ENCODE measurements at places on chromosomes 5 and 9.
A peak's percentile ranks its signal among the peaks of the same experiment; 100 is the strongest.

- DNase-seq = peak; percentile 66
These were observed at the start of gene CMBL for GRCh38 chr5:10307206-10308148. Gene CMBL, minus strand, starts transcription at chr5:10307902. Its CDS starts 17,140 bp downstream, at chr5:10290762.

DNA sequence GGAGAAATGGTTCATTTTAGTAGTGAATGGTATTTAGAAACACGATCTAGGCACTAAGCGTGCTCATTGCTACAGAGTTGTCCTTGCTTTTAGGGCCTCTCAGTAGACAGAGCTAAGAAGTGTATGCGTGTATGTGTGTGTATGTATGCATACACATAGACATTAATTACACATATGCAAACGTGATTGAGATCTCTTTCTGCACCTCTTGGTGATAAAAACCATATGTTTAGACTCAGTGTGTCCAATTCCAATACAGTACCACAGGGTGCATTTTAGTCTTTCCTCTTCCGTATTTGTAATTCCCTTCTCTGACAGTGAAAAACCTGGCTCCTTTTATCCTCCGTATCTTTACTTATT is 13.1 kb downstream of the TRIO start:
- DNase-seq = no peak

- no peak for DNase-seq
These were observed 274.6 kb downstream of the ANXA1 start for GRCh38 chr9:73426269-73426668.

- no peak for DNase-seq
These were observed 44.1 kb downstream of the PJA2 start for GRCh38 chr5:109365653-109366052.

GRCh38 chr5:173474881-173475287 is 141.6 kb downstream of the BOD1 start:
- no peak for DNase-seq

GRCh38 chr5:15835514-15835913 is 335.5 kb downstream of the FBXL7 start:
- no peak for DNase-seq

GRCh38 chr9:78871452-78872331 is 574.8 kb downstream of the PSAT1 start:
- peak; percentile 29 for DNase-seq

GRCh38 chr5:94457788-94458187 is 160.6 kb downstream of the KIAA0825 start:
- no peak for DNase-seq

- peak; percentile 16 for DNase-seq
These were observed 29.5 kb downstream of the CCNH start for GRCh38 chr5:87383216-87383615.
